ENCODE measurements at places on chromosomes 6 and 20. TPM values are rescaled to one million over a fixed set of nuclear protein-coding genes. Genes with fewer than 3 reads are reported as not detected.

Gene CASS4
- not detected for total RNA-seq

Gene RSPH9
- total RNA-seq = 0.27 TPM

Gene CLDN20
- total RNA-seq = not detected

Gene PROKR2
- not detected for total RNA-seq

Gene LYRM4
- 28.4 TPM for total RNA-seq

Gene CDC40
- 8.3 TPM for total RNA-seq

Gene GSTA2
- not detected for total RNA-seq

Gene UFL1
- 9.6 TPM for total RNA-seq

Gene SNAI1
- 15.2 TPM for total RNA-seq

Gene HTR1B
- total RNA-seq = 0.25 TPM

Gene DAAM2
- total RNA-seq = not detected

Gene TBXT
- not detected for total RNA-seq

Gene CFAP206
- 0.73 TPM for total RNA-seq

Gene MICB
- total RNA-seq = 6.2 TPM

Gene FAM209B
- total RNA-seq = 0.21 TPM

Gene GJA10
- total RNA-seq = not detected

Gene PPP1R14C
- 1.6 TPM for total RNA-seq

Gene NTSR1
- 0.07 TPM for total RNA-seq

Gene KCNQ5
- 1.4 TPM for total RNA-seq

Gene CFB
- total RNA-seq = 1.6 TPM

Gene TMEM170B
- 0.59 TPM for total RNA-seq

Gene POLR3F
- total RNA-seq = 23.7 TPM

Gene MUC22
- total RNA-seq = not detected

Gene MAP3K7
- total RNA-seq = 13.0 TPM

Gene TNFRSF6B
- total RNA-seq = not detected

Gene SNRPB
- total RNA-seq = 850 TPM

Gene PACRG
- not detected for total RNA-seq

Gene MRAP2
- total RNA-seq = 2.0 TPM

Gene CRIP3
- total RNA-seq = 0.53 TPM

Gene ADAM33
- total RNA-seq = not detected

Gene OXT
- not detected for total RNA-seq

Gene FGD2
- not detected for total RNA-seq

Gene TIAM2
- 5.6 TPM for total RNA-seq

Gene TCF19
- total RNA-seq = 12.7 TPM

Gene LHFPL5
- not detected for total RNA-seq

Gene FABP7
- total RNA-seq = not detected

Gene VSX1
- 0.43 TPM for total RNA-seq

Gene ZSCAN26
- total RNA-seq = 5.7 TPM

Gene HRH3
- total RNA-seq = not detected

Gene NRN1
- 0.65 TPM for total RNA-seq

Gene GRM1
- total RNA-seq = 0.02 TPM

Gene ADGRF5
- not detected for total RNA-seq

Gene SLC32A1
- not detected for total RNA-seq

Gene RNF217
- 3.9 TPM for total RNA-seq

Gene ARG1
- not detected for total RNA-seq

Gene TAAR8
- total RNA-seq = not detected

Gene SDC4
- total RNA-seq = 148 TPM

Gene BIRC7
- 1.7 TPM for total RNA-seq

Gene RGS17
- 8.5 TPM for total RNA-seq

Gene JPH2
- total RNA-seq = 3.2 TPM

Measured in A549 treated with GW870086 at 1 μM for 4 hours (cell line).